ENCODE measurements at places on chromosomes 16 and 17. TPM values are rescaled to one million over a fixed set of nuclear protein-coding genes. Genes with fewer than 3 reads are reported as not detected.

Gene ANKFY1
- 19.0 TPM for total RNA-seq

Gene OR4D1
- total RNA-seq = not detected

Gene SLC12A4
- total RNA-seq = 41.2 TPM

- DNase-seq = no peak
Measured at GRCh38 chr17:75685499-75685898, 18.4 kb downstream of the SAP30BP start.

- no peak for DNase-seq
Measured at GRCh38 chr17:39794249-39794970, 56.7 kb downstream of the GRB7 start.

DNA sequence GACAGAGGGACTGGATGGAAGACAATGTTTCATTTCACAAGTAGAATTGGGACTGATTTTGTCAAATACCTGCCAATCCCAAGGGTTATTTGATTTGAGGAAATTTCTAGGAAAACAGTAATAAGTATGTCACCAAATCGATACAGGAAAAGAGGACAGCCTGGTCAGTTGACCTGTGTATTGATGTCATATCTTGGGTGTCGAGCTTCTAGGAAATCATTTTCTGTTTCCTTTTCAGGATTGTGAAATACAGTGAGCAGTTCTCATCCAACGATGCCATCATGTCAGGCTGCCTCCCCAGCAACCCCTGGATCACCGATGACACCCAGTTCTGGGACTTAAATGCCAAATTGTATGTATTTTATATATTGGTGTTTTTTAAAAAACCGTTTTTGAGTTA, 56.1 kb downstream of the RGS9 start:
- DNase-seq = no peak

Gene PSME3IP1
- 47.2 TPM for total RNA-seq

DNA sequence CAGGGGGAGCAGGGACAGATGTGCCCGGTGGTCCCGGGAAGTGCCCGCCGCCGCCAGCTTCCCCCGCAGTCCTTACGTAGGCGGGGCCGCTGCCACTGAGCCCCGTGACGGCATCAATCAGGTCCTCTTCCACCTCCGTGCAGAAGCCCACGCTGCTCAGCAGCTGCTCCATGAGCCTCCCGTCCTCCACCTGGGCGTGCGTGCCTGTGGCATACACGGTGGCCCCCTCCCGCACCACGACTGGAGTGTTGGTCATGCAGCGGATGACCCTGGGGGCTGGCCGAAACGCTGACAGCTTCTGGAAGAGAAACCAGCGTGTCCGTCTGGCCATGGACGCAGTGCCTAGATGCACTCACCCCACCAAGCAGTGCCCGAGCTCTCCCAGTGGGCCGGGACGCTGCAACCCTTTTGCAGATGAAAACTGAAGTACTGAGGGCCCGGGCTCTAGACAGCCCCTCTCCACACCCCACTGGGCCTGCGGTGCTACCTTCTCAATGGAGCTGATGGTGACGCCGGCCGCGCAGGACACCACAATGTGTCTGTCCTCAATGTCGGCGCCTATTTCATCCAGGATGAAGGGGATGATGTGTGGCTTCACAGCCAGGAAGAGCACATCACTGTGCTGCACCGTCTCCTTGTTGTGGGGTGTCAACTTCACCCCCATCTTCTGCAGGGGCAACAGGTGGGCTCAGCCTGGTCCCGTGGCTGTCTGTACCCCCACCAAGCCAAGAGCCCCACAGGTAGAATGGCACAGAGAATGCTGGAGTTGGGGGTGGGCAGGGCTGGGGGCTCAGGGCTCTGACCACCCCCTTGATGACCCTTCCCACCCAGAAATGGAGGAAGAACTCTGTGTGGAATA, 2.0 kb downstream of the PYCR1 start:
- no peak for DNase-seq

Gene CIAO3
- 23.8 TPM for total RNA-seq

Gene OSGIN1
- total RNA-seq = 1.3 TPM

GRCh38 chr17:83096401-83097224, 17.2 kb downstream of the METRNL start:
- no peak for DNase-seq

DNA sequence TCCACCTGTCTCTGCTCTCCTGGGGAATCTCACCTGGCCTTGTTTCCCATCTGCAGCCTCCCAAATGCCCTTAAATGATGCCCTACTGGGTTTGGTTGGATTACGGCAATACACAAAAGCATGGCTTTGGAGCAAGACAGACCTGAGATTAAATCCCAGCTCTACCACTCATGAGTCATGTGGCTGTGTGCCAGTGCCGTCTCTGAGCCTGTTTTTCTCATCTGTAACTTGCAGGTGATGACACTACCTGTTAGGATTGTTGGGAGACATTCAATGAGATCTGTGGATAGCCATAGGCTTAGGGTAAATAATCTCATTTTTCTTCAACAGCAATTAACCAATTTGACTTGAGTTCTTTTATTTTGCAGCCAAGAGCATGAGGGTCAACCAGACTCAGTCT, 240.3 kb downstream of the MAF start:
- no peak for DNase-seq
